Fibroblast of pulmonary artery (primary cell): ENCODE measurements at places on chromosomes 5 and 9.
A peak's percentile ranks its signal among the peaks of the same experiment; 100 is the strongest.

GRCh38 chr5:1474183-1474839 is 29.1 kb upstream of the SLC6A3 start:
- no peak for DNase-seq

GRCh38 chr9:123424552-123425225 is 68.7 kb downstream of the CRB2 start:
- no peak for DNase-seq

GRCh38 chr5:107361945-107362344 is 308.8 kb downstream of the EFNA5 start:
- DNase-seq = peak; percentile 95

GRCh38 chr9:93900436-93900819 is 54.7 kb downstream of the BARX1 start:
- DNase-seq = no peak

DNA sequence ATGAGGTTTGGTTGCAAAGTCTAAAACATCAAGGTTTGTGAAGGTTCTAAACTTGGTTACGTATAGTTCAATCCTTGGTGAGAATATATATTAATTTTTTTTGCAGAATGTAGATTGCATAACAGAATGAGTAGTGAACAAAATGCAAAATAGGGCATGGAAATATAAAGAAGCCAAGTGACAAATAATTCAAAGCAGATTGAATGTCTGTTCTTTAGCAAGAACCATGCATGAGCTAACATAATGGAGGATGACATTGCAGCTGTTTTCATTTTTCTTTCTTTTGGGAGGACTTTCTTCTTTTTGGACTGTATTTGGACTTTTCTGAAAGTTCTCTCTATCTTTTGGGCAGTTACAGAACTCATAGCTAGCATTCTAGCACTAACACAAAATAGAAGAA is 194.8 kb upstream of the MRPS30 start:
- DNase-seq = no peak

DNA sequence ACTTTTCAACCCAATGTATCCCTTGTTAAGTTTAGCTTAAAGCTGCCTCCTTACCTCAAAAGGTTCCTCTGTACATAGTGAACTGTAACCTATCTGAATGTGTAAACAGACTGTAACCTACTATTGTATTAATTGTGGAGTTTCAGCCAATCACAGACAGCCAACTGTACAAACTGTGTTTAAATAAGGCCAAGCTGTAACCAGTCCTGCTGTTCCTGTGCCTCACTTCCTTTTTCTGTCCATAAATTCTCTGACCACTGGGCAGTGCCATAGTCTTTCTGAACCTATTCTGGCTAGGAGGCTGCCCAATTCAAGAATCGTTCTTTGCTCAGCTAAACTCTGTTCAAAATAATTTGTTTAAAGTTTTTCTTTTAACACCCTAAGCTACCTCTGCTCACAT is 74.7 kb upstream of the DAPK1 start:
- peak; percentile 16 for DNase-seq

- no peak for DNase-seq
Measured at GRCh38 chr9:99012957-99013512, 69.3 kb downstream of the COL15A1 start.

GRCh38 chr9:136381311-136381710 is 7.8 kb upstream of the CARD9 start:
- DNase-seq = no peak

DNA sequence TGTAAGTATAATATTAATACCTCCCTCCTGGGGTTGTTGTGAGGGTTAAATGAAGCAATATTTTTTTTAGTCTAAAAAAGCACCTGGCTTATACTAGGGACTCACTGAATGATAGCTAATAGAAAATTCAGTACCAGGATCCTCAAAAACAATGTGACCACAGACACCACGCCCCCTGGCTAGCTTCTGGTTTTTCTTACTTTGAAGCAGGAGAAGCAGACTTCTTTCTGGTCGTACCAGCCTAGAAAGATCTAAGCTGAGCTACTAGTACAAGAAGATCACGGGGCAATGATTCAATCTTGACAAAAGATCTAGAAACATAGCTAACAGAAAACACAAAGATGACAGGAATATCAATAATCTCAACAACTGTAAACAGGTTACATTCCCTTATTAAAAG is 218.5 kb upstream of the SLC30A5 start:
- DNase-seq = no peak

DNA sequence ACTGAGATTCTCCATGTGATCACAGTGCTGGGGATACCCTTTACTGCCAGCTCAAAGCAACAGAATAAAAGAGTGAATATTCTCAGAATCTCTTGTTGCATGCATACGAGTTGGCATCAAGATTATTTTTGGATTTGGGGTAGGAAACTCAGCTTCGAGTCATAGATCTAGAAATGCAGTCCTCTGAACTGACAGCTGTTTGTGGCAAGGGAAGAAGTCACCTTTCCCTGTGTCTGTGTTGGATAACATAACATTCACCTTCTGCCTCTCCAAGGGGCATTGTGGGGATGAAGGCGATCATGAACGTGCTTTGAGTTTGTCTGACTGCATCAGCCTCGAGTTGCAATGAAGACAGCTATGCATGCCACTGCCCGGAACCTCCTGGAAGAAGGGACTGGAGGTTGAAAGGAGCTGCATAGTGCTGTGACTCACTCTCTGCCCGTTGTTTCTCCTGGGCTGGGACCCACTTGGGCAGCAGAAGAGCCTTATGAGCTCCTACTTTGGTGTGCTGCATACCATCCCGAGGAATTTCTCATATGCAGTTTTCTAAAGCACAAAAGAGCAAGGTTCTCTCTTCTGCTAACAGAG is 231.7 kb downstream of the ARHGAP26 start:
- DNase-seq = peak; percentile 75

- no peak for DNase-seq
Measured at GRCh38 chr5:154984946-154985516, 28.5 kb upstream of the KIF4B start.

DNA sequence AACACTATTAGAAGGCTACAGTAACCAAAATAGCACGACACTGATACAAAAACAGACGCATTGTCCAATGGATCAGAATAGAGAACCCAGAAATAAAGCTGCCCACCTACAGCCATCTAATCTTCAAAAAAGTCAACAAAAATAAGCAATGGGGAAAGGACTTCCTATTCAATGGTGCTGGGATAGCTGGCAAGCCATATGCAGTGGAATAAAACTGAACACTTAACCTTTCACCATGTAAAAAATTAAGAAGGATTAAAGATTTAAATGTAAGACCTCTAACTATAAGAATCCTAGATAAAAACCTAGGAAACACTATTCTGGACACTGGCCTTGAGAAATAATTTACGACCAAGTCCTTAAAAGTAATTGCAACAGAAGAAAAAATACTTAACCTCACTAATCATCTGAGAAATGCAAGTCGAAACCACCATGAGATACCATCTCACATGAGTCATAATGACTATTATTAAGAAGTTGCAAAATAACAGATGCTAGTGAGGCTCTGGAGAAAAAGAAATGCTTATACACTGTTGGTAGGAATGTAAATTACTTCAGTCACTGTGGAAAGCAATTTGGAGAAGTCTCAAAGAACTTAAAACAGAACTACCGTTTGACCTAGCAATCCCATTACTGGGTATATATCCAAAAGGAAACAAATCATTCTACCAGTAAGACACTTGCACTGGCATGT is 203.3 kb upstream of the CDH9 start:
- DNase-seq = peak; percentile 97

GRCh38 chr9:126009047-126009446 is 261.9 kb downstream of the PBX3 start:
- DNase-seq = no peak

DNA sequence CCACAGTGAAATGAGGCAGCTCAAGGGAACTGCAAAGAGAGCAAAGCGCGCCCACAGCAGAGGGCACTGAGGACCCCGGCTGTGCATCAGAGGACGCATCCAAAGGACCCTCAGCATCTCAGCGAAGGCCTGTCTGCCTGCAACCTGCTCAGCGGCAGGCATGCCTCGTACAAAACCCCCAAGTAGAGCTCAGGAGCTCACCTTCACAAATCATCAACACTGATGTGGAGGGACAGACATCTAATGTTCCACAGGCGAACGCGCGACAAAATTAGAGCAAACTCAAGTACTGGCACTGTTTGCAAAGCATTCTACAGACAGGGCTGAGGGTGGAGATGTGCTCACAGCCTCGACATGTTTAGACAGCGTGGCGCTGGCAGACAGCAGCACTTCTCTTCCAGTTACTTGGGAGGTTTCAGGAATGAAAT is 81.0 kb downstream of the DCP2 start:
- no peak for DNase-seq

DNA sequence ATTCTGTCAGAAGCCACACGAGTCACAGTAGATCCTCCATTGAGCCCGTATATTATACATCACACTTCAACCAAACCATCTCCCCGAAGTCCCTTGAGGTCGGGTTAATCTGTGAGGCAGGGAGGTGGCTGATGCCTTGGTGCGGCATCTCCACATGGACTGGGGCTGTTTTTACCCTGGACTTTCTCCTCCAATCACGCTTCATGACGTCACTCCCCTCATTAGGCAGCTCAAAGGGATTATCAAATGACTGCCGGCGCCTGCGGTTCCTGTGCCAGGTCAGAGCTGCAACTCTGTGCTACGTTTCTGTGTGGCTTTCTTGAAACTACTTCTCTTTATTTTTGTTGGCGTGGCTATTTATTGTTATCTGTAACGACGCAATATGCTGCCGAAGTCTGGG is 53.7 kb downstream of the TMOD1 start:
- DNase-seq = peak; percentile 72

- peak; percentile 70 for DNase-seq
Measured at GRCh38 chr5:142014911-142015584, 2.2 kb upstream of the GNPDA1 start.

DNA sequence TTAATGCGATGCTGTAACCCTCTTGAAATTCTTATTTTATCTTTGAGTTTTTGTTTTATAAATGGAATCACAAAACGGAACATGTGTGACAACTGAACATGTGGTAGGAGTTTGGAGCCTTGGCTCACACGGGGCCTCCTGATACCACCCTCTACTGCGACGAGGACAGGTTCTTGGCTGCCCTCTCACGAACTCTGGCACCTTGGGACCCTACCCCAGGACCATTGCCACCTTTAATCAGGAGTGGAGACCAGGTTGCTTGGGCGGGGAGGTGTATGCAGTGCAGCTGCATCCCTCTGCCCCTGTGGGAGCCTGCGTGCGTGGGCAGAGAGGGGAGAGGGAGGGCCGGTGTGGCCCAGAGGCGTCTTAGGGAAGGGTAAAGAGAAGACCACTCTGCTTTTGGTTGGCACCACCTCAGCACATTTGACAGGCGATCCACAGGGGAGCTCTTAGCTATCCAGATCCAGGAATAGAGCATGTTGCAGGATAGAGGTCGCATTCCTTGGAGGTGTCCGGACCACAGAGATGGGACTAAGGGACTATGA is 753.9 kb upstream of the PTPRD start:
- DNase-seq = no peak

DNA sequence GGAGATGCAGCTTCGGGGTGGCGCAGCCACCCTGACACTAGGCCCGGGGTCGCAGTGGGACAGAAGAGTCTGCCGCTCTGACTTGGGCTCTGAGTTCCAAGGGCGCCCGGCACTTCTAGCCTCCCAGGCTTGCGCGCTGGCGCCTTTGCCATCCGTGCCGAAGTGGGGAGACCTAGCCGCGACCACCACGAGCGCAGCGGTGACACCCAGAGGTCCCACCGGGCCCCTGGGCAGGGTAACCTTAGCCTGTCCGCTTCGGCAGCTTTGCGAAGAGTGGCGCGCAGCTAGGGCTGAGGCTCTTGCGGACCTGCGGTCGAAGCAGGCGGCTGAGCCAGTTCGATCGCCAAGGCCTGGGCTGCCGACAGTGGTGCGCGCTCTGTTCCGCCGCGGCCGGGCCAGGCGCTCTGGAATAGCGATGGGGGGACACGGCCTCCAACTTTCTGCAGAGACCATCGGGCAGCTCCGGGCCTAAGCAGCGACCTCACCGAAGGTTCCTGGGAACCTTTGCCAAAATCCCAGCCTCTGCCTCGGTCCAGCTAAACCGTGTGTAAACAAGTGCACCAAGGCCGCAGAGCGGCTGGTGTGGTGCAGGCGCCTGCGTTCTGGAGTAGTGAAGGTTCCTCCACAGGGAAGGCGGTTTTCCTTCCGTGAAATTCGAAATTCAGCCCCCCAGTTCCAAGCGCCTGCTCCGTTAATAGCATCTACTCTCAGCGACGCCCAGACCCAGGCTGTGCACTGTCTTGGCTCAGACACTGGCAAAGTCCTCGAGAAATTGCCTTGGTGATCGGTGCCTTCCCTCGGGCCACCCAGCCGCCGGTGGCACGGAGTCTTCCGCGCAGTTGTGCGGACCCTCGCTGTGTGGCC is 7.4 kb downstream of the TLX3 start:
- no peak for DNase-seq

GRCh38 chr5:96636046-96636445 is 26.1 kb upstream of the CAST start:
- no peak for DNase-seq

DNA sequence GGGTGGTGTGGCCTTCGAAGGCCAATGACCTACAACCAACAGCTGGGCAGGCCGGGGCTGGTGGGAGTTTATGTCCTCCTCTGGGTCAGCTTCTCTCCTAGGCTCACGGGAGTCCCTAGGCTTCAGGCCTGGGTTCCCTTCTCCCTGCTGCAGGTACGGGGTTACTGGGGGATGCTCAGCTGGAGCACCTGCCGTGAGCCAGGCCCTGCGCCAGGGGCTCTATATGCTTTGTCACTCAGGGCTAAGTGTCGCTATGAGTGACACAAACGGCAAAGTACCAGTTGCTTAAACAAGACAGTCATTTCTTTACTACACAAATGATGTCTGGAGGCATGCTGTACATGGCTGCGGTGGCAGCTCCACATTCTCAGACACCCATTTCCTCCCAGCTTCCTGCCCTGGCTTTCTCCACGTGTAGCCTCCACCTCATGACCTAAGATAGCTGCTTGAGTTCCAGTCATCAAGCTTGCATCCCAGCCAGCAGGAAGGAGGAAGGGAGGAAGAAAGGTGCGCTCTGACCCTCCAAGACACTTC is 22.5 kb upstream of the NINJ1 start:
- no peak for DNase-seq

- no peak for DNase-seq
Measured at GRCh38 chr5:148381906-148382305, 1.9 kb upstream of the FBXO38 start.

DNA sequence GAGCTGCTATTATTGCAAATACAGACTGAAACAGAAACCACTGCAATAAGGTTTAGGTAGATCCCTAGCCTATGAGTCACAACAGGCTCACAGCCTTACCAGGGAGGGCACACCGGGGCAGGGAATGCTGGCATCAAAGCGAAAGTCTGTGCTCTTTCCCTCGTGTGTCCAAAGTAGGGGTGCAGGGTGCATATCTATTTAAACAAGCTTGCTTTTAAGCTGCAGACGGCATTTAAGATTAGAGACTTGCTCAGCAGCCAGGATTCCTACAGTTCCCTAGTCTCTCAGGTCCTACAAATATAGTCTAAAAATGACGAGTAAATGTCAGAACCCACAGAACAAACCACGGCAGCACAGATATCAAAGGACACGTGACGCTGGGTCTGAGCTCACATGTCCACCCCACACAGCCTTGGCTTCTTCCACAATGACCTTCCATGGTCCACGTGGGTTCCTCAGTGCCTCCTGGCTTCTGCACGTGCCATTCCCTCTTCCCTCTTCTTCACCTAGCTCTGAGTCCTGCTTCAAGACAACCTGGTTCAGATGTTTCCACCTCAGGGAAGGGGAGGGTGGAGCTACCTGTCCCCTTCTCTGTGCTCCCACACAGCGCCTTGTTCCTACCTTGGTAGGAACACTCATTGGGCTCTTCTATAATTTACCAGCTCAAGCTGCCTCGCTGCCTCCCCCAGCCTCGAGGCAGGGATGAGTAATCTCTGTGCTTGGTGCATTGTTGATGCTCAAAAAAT is 193.2 kb downstream of the MAPKAP1 start:
- peak; percentile 72 for DNase-seq
